ENCODE measurements at places on chromosomes 1 and 21. TPM values are rescaled to one million over a fixed set of nuclear protein-coding genes. Genes with fewer than 3 reads are reported as not detected.

GRCh38 chr1:202580619-202581018 lies 129.6 kb downstream of the SYT2 start:
- no peaks in the 10 kb centered on the region for H3K27me3 ChIP-seq
- H3K4me3 ChIP-seq: no peak overlapping the region
- no peaks in the 10 kb centered on the region for H3K4me1 ChIP-seq
- H3K36me3 ChIP-seq: no peaks in the 10 kb centered on the region
- no peak overlapping the region for H3K27ac ChIP-seq
- DNase-seq: no peak

Gene SIPA1L2
- total RNA-seq: 0.05 TPM

Gene CYP4A11
- total RNA-seq: 0.13 TPM

Gene S100A9
- total RNA-seq: 0.37 TPM

GRCh38 chr1:1819762-1820161 lies 41.5 kb upstream of the NADK start:
- H3K27me3 ChIP-seq: no peaks in the 10 kb centered on the region
- H3K4me1 ChIP-seq: no peaks in the 10 kb centered on the region
- no peak overlapping the region for H3K27ac ChIP-seq
- peaks cover 21% of the 10 kb centered on the region for H3K36me3 ChIP-seq
- no peak for DNase-seq
- no peak overlapping the region for H3K4me3 ChIP-seq

DNA sequence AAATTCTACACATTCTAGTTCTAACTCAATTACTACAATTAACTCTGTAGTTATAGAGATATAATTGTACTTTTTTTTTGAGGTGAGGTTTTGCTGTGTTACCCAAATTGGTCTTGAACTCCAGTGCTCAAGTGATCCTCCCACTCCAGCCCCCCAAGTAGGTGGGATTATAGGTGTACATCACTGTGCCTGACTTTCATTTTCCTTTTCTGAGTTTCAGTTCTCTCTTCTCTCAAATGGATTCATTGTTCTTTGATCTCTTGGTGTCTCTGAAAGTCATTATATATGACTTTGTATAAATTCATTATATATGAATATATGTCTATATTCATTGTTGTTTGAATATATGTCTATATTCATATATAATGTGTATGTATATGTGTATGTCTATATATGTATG lies 74.0 kb upstream of the GALNT2 start:
- no peaks in the 10 kb centered on the region for H3K36me3 ChIP-seq
- no peak overlapping the region for H3K4me3 ChIP-seq
- peak; percentile 8 for DNase-seq
- no peak overlapping the region for H3K27ac ChIP-seq

GRCh38 chr21:25186273-25186672 lies 421.0 kb downstream of the MRPL39 start:
- DNase-seq: peak; percentile 60
- peaks cover 23% of the 10 kb centered on the region for H3K4me1 ChIP-seq
- H3K4me3 ChIP-seq: no peak overlapping the region
- no peaks in the 10 kb centered on the region for H3K36me3 ChIP-seq

DNA sequence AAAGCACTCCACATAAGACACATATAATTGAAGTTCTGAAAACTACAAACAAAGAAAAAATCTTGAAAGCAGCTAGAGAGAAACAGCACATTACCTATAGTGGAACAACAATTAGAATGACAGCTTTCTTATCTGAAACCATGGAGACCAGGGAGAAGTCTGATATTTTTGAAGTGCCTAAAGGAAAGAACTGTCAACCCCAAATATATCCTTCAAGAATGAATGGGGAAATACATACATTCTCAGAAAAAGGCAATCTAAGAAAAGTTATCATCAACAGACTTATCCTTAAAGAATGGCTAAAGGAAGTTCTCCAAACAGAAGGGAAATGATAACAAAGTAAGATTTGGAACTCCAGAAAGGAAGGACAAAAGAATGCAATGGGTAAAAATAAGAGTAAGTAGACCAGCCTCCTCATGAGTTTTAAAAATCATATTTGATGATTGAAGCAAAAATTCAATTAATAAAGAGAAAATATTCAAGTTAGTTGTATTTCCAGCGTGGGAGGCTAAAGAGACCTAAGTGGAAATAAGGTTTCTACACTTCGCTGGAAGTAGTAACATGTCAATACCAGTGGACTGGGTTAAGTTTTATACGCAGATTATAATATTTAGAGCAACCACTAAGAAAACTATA lies 170.8 kb upstream of the SAMSN1 start:
- no peak overlapping the region for H3K4me3 ChIP-seq
- no peak overlapping the region for H3K27ac ChIP-seq
- DNase-seq: no peak
- no peaks in the 10 kb centered on the region for H3K27me3 ChIP-seq
- no peaks in the 10 kb centered on the region for H3K4me1 ChIP-seq

DNA sequence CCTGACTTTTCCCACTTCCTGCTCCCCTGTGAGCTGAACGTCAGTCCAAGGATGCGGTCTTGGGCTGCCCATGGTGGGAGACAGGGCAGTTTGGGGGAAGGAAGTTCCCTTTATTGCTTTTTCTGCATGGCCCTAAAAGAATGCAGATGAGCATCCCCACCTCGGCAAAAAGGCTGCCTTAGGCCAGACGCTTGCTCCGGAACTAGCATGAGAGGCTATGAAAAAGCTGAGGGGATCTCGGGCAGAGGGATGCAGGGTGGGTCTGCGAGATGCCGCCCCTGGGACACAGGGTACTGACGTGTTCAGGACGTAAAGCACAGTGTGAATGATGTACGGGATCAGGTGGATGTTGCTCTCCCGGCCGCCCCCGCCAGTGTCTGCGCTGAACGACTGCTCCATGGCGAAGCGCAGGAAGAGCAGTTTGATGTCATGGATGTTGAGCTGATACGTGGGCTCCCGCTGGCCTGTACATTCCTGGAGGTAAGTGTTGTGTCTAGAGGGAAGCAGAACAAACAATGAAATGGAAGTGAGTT lies 125.8 kb downstream of the UBR4 start:
- no peak overlapping the region for H3K4me3 ChIP-seq
- no peaks in the 10 kb centered on the region for H3K27me3 ChIP-seq
- peaks cover 51% of the 10 kb centered on the region for H3K36me3 ChIP-seq
- peaks cover 20% of the 10 kb centered on the region for H3K4me1 ChIP-seq

GRCh38 chr21:42145569-42146272 lies 73.2 kb upstream of the ABCG1 start:
- no peaks in the 10 kb centered on the region for H3K4me1 ChIP-seq
- peak; percentile 17 for DNase-seq

GRCh38 chr1:25748531-25749205 lies 51.3 kb upstream of the SELENON start:
- no peaks in the 10 kb centered on the region for H3K36me3 ChIP-seq
- peaks cover 8% of the 10 kb centered on the region for H3K27me3 ChIP-seq
- no peak for DNase-seq
- no peak overlapping the region for H3K27ac ChIP-seq
- no peaks in the 10 kb centered on the region for H3K4me1 ChIP-seq

Gene TMEM82
- not detected for total RNA-seq

Measured in GM12878 (cell line).